Common myeloid progenitor, CD34-positive (primary cell): ENCODE measurements at places on chromosomes 2 and 18.

DNA sequence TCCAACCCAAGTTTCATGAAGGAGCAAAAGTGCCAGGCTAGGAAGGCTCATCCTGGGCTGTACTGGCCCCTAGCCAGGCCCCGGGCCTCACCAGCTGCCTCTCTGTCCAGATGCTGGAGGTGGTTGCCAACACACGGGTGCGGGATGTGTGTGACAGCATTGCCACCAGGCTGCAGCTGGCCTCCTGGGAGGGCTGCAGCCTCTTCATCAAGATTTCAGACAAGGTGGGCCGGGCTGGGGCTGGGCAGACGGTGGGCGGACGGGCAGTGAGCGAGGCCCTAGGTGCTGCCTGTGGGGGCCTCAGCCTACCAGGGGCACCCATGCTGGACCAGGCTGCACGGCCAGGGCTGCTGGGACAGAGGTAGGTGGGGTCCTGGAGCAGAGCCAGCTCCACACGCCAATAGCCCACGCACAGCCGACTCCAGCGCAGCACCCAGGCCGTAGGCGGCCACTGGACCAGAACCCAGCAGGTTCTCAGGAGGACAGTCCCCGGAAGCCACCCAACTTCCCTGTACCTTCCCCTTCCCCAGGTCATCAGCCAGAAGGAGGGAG, 11.8 kb upstream of the GPR17 start:
- no peak for DNase-seq

DNA sequence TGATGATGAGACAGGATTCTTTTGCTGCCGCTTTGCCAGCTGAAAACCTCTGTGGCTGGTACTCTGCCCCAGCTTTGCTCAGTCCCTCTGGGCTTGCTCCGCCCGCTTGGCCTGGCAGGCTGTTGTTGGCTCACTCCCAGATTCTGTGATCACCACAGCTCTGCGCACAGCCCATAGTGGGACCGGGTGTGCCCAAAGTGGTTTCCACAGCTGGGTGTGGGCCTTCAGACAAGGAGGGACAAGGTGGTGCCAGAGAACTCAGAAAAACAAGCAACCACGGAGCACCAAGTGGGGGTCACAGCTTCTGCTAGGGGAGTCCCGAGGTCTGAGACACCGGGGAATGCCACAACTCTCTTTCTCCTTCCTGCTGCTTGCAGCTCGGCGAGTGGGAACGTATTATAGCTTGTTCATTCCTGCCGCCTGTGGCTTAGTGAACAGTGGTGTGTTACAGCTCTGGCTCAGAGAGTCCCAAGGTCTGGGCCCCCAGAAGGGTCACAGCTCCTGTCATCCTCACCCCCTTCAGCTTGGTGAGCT, 9.2 kb upstream of the KYNU start:
- peak; percentile 29 for DNase-seq

- no peak for DNase-seq
Measured at GRCh38 chr2:8580316-8581233, 101.3 kb upstream of the ID2 start.

- no peak for DNase-seq
Measured at GRCh38 chr2:53610260-53610659, 157.3 kb upstream of the CHAC2 start.

DNA sequence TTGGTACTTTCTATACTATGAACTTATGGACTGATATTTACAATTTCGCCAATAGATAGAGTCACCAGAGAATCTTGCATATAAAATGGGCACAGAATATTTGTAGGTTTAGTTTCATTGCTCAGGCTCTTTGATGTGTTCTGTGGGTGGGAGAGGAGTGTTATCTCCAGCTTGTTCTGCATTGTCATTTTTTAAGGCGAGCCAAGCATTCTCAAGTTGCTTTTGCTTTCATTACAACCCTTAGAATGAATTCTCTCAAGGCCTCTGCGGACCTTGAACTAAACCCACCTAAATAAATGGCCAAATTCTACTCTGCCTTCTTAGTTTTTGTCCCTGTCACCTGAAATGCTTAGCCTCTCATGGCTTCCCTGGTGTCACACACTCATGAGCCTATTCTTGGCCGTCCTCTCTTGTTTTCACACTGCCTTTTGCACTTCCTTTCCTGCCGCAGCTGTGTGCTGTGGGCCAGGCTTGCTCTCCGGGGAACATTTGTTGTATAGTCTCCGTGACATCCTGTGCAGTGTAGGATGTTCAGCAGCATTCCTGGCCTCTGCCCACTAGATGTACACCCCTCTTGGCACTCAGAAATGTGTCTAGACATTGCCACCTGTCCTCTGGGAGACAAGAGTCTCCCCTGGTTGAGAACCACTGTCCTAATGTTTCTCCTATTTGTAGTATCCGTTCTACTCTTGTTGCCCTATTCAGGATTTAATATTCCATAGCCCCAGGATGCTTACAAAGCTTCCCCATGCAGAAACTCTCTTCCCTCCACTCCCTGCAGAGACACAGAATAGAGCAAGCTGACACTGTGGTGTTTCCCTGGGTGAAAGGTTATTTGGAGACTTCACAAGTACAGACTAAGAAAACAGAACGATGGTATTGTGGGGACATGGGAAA, 255.6 kb downstream of the PTPRM start:
- DNase-seq: peak; percentile 2

GRCh38 chr2:105910497-105911238, 166.0 kb downstream of the NCK2 start:
- DNase-seq: no peak

GRCh38 chr2:20170704-20171250, 54.2 kb downstream of the SDC1 start:
- DNase-seq: no peak

DNA sequence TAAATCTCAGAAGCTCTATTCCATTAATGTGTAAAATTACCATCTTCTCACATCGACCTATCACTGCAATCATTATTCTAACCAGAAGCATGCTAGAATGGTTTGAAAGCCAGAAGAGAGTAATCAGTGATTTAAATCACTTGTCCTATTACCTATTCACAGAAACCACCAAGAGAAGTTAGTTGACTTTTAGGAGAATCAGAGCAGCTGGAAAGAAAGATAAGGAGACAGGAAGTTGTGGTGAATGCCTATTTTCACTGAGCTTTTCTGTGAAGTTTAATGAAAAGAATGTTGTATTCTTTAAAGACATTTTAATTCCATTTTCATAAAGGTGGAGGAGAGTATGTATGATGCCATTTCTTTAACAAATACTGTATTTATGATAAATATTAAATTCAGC, 352.6 kb upstream of the CRIM1 start:
- DNase-seq: peak; percentile 86

DNA sequence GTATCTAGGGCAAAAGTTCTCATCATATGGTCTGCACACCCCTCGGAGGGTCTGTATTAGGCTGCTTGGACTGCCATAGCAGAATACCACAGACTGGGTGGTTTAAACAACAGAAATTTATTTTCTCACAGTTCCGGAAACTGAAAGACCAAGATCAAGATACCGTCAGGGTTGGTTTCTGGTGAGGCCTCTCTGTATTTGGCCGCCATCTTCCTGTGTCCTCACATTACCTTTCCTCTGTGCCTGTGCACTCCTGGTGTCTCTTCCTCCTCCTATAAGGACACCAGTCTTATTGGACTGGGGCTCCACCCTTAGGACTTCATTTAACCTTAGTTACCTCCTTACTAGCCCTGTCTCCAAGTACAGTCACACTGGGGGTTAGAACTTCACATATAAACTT, 132.5 kb downstream of the NCOA1 start:
- DNase-seq: no peak
